ENCODE measurements at places on chromosomes 5 and 9.

GRCh38 chr5:135829681-135830383 lies 4.6 kb upstream of the SLC25A48 start:
- peak; percentile 58 for DNase-seq

DNA sequence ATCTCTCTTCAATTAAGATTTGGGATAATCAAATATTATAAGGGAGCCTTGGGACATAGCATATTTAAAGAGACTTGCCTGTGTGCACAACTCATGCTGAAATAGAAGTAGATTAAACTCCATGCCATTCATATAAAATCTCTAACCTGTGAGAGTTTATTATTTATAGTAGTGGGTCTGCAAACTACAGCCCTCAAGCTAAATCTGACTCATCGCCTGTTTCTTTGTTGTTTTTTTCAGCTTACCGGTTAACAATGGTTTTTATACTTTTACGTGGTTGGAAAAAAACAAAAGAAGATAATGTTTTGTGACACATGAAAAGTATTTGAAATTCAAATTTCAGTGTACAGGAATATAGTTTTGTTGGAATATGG lies 61.9 kb upstream of the GHR start:
- DNase-seq: no peak

DNA sequence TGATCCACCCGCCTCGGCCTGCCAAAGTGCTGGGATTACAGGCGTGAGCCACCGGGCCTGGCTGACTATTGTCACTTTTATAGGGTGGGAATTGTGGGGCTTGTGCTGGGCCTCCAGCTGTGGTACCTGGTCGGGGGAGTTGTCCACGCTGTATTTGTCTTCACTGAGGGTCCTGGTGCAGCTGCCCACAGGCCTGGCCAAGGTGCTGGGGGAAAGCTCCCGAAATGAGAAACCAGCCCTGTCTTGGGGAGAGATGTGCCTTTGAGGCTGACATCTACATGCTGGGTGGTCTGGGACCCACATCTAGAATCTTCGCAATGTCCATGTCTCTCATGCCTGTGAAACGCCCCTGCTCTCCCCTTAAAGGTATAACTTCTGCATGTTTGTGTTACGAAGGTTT lies 2.6 kb downstream of the EXOC3 start:
- no peak for DNase-seq

GRCh38 chr5:39058178-39058921 lies 15.8 kb downstream of the RICTOR start:
- no peak for DNase-seq

GRCh38 chr5:135986891-135987401 lies 32.2 kb upstream of the LECT2 start:
- no peak for DNase-seq

DNA sequence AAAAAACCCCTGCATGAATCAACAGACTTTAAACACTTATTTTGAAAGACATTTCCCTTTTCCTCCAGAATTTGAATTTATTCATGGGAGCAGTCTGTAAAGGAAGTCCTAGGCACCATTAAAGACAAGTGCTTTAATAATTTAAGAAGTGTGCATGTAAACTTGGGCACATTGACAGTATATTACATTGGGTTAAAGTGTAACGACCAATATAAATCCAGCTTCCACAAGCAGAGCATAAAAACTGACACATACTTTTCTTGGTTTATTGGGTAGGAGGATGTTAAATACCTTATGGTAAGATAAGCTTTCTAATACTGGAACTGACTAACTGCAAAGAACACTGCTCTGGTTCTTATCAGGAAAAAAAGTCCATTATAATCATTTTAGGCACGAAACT lies 1.2 kb upstream of the ENTREP1 start:
- no peak for DNase-seq

- DNase-seq: no peak
These were observed 49.5 kb downstream of the PKD2L2 start for GRCh38 chr5:137938751-137939143.

DNA sequence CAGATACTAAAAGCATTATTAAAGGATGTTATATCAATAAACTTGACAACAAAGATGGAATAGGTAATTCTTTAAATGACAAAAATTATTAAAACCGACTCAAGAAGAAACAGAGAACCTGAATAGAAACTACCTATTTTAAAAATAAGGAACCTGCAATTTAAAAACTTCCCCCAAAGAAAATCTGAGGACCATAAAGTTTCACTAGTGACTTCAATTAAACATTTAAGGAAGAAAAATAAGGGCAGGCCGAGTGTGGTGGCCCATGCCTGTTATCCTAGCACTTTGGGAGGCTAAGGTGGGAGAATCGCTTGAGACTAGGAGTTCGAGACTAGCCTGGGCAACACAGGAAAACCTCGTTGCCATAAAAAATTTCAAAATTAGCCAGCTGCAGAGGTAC lies 99.6 kb downstream of the FANCC start:
- DNase-seq: no peak
